NCI-H1930 (cell line): ENCODE measurements at places on chromosomes 2 and 18.

DNA sequence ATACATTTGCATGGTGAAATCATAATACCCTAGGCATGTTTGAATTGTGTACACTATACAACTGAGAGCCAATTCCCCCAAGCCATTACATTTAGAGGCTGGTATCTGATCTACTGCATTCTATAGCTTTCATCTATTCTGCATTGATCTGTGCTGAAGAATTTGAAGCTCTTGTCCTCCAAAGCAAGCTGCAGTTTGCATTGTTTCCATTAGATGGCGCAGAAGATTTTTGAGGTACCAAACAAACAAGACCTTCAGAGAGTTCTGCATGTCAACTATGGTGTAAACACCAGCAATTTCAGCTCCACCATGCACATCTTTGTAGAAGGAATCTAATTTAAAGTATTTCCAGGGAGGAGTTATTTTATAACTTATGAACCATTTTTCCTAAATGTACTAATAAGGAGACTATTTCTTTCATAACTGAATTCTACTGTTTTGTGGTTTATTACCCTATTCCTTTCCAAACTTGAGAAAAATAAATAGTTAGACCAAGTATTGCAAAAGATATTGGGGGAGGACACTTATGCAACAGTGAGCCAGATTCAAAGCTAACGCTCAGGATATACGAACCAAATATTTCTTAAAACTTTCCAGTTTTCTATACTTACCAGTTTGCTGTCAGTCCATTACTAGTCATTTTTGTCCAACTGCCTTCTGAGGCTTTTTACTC lies 761.8 kb upstream of the ACVR2A start:
- peak; percentile 6 for DNase-seq

DNA sequence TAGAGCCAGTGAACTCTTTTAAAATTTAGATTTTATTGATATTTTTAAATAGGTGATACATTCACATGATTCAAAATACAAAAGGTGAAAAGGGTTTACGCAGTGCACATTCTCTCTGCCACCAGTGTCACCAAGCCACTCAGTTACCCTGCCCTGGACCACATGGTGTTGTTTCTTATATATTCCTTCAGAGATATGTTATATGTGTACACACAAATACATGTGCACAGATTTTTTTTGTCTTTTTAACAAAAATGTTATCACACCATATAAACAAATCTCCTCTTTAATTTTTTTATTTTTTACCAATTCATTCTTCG lies 26.2 kb downstream of the SERPINB4 start:
- no peak for DNase-seq

DNA sequence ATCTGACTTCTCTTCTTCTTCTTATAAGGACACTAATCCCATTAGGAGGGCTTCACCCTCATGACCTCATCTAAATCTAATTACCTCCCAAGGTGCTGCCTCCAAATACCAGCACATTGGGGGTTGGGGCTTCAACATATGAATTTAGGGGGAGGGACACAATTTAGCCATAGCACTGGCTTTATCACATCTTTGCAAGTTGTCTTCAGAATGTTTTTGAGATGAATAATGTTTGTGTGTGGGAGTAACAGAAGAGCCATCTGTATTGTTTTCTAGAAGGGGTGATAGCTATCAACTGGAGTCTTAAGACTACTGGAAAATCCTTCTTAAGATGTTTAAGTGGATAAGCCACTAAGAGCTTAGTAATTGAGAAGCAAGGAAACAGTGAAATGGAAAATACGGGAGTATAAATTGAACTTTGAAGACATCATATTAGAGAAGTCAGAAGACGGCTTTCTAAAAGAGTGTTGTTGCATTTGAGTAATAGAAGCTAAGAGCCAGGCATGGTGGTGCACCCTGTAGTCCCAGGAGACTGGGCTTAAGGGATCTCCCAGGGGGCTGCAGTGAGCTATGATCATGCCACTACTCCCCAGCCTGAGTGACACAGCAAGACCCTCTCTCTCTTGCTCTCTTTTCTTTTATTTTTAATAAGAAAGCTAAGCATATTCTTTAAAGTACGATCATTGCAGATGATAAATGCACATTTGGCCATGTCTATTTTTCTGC lies 32.6 kb upstream of the B3GNT2 start:
- no peak for DNase-seq

GRCh38 chr2:31142110-31142509 lies 3.9 kb upstream of the GALNT14 start:
- DNase-seq = no peak

DNA sequence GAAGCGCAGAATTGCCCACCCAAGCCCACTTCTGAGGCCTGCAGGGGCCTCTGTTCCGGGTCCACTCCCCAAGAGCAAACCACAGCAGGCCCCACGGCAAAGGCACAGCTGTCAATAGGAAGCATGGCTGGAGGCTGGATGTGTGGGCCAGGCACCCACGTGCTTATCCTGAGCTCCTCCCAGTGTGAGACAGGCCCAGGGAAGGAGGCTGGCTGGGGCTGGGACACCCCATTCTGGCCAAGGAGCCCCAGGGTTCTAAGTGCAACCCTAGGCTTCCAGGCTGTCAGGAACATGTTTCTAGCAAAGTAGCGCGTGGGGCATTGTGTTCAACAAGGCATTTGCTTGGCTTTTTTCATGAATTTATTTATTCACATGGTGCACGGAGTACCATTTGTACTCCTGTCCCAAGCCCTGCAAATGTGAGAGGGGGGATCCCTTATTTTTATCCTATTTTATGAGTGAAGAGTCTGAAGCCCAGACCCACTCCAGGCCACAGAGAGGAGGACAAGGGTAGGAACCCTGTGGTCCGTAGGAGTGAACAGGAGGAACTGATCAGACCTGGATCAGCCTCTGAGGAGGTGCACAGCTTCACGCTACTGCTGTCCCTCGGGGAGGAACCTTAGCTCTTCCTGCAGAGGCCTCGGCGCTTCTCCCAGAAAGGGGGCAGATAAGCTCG lies 6.1 kb upstream of the RAB17 start:
- no peak for DNase-seq

DNA sequence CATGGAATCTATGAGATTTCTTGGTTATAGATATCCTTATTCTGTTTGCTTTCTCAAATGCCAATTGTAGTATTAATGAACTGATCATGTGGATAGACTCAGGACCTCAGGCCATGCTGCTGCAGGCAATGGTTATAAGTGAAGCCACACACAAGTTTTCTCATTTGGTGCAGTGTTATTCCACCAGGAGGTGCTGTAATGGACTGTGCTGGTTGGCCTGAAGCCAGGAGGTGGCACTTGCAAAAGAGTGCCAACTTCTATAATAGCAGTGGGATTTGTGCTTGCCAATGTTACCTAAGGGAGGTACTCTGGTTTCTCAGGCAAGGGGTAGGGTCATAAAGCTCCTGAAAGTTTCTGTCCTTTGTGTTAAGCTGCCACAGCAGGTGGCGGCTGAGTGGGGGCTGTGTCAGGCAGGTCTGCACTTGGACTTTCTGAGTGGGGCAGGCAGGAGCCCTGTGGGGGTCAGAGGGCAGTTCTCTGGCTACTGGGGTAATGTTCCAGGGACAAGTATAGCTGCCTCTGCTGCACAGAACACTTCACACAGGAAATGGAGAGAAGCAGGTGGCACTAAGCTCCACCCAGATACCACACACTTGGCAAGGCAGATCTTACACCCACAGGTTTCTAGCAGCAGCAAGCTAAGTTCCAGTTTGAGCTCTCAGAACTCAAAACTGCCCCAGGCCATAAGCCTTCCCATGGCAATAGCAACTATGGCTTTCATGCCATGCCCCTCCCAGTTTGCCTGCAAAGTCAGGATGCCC lies 352.6 kb upstream of the CWC22 start:
- no peak for DNase-seq

DNA sequence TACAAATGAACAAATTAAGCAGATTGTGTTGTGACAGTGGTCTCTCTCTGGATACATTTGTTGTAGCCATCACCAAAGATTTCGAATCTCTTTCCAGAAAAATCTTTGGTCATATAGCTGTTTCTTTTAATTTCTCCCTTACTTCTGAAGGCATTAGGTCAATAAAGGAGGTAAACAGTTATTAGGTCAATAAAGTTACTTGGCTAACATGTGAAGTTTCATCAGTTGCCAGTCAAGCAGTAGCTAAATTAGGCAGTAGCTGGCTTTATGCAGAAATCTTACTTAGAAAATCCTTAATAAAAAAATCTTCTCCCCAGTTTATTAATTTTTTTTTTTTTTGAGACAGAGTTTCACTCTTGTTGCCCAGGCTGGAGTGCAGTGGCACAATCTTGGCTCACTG lies 115.5 kb downstream of the MBD5 start:
- DNase-seq = no peak

DNA sequence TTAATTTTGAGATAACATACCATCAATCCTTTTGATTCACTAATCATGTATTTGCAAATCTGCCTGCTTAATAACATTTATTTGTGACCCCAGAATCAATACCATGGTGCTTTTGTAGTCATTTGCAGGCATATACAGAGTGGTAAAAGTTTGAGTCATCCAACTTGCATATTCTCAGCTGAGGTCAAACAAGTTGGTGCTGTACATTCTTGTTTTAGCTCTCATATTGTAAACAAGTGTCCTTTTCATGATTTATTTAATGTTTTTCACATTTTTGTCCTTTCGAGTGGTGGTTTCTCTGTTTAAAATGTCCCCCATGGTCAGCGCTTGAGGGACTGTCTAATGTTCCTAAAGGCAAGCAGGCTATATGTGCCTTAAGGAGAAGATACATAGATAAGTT lies 17.5 kb downstream of the RAB27B start:
- DNase-seq = no peak

DNA sequence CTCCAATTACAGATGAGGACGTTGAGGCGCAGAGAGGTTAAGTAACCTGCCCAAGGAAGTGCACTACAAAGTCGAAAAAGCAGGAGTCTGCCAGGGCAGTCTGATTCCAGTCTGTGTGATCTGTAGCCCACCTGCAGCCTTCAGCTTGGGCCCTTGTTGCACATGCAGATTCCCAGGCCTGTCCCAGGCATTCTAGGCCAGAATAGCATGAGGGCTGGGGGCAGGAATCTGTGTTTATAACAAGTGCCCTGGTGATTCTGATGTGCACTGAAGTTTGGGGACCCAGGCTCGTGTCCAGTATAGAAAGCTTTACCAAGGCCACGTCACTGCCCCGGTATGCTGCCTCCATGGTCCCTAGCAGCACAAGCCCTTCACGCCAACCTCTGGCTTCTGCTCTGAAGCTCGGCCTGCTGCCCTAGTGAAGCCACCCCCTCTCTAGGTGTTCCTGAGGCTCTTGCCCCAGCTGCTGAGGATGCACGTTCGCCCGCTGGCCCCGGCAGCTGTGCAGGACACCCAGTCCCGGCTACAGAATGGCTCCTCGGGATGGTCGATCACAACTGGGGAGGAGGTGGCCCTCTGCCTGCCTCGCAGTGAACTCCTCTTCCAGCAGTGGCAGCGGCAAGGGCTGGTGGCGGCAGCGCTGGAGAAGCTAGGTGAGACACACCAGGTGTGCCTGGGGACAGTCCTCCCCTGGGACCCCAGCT lies 4.6 kb downstream of the CHRNG start:
- DNase-seq = no peak

- DNase-seq = no peak
Measured at GRCh38 chr2:103169861-103170260, 408.0 kb downstream of the TMEM182 start.

DNA sequence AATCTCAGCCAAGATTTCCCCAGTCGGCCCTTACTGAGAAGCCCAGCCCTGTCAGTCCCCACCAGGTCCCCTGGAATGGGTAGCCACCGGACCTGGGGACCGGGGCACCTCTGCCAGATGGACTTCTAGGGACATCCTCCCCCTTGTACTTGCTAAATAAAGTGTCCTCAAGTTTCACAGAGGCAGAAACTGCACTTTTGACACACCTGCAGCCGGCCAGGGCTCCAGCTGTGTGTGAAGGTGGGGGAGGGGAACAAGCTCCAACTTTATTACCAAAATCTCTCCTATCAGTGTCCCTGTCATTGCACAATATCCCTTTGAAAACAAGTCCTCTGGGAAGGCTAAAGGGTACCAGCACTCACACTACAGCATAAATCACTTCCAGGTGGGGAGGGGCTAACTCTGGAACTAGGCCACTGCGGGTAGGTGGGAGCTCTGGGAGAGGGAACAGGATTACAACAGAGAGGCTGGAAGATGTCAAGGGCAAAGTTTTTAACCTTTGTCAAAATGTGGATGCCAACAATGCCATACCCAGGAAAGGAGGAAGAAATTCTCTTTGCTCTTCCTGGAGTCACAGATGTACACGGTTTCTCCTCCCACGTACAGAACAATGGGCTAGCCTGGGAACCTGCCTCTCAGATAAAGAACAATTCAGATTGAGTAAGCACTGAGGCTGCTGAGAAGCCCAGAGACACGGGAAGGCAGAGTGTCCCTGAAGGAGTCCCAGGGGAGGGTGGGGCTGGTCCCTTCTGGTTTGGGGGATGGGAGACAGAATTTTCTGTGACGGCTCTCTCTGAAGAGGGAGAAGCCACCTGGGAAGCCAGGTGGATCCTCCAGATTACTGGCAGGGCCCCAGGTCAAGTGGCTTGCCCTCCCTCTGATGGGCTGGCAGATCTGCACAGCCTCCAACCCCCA lies 11.0 kb downstream of the SDC1 start:
- no peak for DNase-seq

- no peak for DNase-seq
Measured at GRCh38 chr2:152335726-152336118, 748 bp downstream of the FMNL2 start.

- peak; percentile 82 for DNase-seq
Measured at GRCh38 chr18:23998820-23999219, 15.7 kb upstream of the TTC39C start.

GRCh38 chr2:236981701-236982485 lies 103.8 kb upstream of the COPS8 start:
- DNase-seq = no peak

DNA sequence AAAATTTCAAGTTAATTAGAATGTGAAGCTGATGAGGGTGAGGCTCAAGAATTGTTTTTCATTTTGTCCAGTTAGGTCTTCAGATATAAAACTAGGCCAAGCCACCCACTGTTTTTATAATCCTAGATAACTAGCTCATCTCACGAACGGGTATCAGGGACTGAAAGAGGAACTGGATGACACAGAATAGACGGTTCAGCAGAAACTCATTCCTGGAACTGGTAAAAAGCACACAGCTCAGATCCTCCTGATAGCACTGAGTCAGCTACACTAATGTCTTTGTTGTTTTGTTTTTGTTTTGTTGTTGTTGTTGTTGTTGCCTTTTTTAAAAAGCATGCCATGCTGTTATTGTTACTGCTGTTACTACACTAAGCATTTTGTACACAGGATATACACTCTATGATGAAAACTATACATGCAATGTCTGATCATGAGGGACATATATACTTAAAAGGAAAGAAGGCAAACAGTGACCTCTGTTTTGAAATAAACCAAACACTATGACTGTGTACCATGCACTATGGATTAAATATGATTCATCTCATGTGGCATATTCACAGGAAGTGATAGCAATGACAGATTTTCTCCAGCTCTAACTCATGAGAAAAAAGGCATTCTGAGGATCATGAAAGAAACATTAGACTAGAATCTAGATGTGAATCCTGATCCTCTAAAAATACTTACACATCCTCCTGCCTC lies 437.6 kb downstream of the NCKAP5 start:
- DNase-seq = no peak

DNA sequence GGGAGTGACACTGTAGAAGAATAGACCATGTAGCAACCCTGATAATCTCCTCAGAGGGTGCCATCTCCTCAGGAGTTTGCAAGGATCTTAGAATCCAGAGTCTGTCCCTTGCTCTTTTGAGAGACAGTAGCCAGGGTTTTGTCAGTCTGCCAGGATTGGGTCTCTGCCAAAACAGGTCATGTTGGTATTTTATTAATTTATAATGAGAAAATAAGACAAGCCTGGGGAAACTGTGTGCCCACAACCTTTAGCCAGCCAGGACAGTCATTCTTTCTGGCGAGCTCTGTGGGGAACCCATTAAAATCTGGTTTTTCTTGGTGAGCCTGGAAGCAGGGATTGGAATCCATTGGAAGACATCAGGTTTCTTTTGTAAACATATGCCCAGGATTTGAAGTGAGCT lies 78.6 kb downstream of the PTPRM start:
- no peak for DNase-seq
